ENCODE measurements at places on chromosomes 12 and 14. TPM values are rescaled to one million over a fixed set of nuclear protein-coding genes. Genes with fewer than 3 reads are reported as not detected.

DNA sequence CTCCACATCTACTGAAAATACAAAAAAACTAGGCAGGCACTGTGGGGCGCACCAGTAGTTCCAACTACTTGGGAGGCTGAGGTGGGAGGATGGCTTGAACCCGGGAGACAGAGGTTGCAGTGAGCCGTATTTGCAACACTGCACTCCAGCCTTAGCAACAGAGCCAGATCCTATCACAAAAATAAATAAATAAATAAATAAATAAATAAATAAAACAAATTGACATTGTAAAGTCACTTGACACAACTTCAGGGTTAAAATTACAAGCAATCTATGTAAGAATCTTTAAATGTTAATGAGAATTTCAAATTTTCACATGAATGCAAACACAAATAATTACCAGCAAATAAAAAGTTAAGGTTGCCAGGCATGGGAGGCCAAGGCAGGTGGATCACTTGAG, 11.1 kb downstream of the ATXN2 start:
- no peak overlapping the region for H3K27ac ChIP-seq
- no peak for DNase-seq
- no peak overlapping the region for H3K4me3 ChIP-seq
- H3K4me1 ChIP-seq: peaks cover 56% of the 10 kb centered on the region
- H3K36me3 ChIP-seq: no peaks in the 10 kb centered on the region

The LMNTD1 gene
- total RNA-seq: 1.9 TPM

DNA sequence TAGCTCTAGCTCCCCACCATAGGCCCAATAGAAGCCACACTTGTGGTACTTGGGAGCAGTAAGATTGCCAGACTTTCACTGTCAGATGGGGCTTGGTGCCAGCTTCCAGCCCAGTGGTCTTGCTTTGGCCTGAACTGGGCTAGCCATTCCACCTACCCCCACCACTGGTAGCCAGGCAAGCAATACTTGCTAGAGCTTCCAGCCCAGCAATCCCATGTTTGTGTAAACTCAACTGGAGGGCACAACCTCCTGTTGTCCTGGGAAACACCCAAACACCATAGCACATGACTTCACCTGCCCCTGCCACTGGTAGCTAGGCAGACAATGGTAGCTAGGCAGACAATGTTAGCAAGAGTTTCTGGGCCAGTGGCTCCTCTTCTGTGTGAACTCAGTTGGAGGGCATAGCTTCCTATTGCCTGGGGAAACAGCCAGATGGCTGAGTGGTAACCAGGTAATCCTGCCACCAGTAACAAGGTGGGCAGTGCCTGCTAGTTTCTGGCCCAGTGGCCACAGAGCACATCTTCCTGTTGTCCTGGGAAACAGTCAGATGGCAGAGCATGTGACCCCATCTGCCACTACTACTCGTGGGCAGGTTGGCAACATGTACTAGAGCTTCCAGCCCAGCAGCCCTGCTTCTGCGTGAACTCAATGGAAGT, 5.6 kb upstream of the OR6C76 start:
- H3K36me3 ChIP-seq: no peaks in the 10 kb centered on the region
- no peaks in the 10 kb centered on the region for H3K4me1 ChIP-seq
- no peak overlapping the region for H3K4me3 ChIP-seq
- no peak overlapping the region for H3K27ac ChIP-seq
- DNase-seq: no peak

The AQP6 gene
- total RNA-seq: 0.49 TPM

GRCh38 chr12:6667559-6668210, 4.8 kb upstream of the ING4 start:
- H3K27me3 ChIP-seq: no peaks in the 10 kb centered on the region
- H3K4me3 ChIP-seq: no peak overlapping the region
- peaks cover 55% of the 10 kb centered on the region for H3K36me3 ChIP-seq
- no peaks in the 10 kb centered on the region for H3K4me1 ChIP-seq
- no peak overlapping the region for H3K27ac ChIP-seq

GRCh38 chr14:102187568-102188001, 47.9 kb downstream of the WDR20 start:
- peak; percentile 39 for DNase-seq
- no peaks in the 10 kb centered on the region for H3K27me3 ChIP-seq
- H3K27ac ChIP-seq: peak overlapping the region; percentile 13
- H3K36me3 ChIP-seq: no peaks in the 10 kb centered on the region
- no peak overlapping the region for H3K4me3 ChIP-seq

The CLEC1B gene
- total RNA-seq: not detected

GRCh38 chr12:108000111-108000510, 129.0 kb upstream of the WSCD2 start:
- H3K27me3 ChIP-seq: peaks cover 9% of the 10 kb centered on the region
- H3K36me3 ChIP-seq: no peaks in the 10 kb centered on the region
- no peak for DNase-seq
- no peak overlapping the region for H3K4me3 ChIP-seq
- no peak overlapping the region for H3K27ac ChIP-seq

GRCh38 chr14:83257466-83258439, 1724.1 kb upstream of the SEL1L start:
- no peaks in the 10 kb centered on the region for H3K36me3 ChIP-seq
- DNase-seq: no peak
- H3K27ac ChIP-seq: no peak overlapping the region
- H3K4me1 ChIP-seq: no peaks in the 10 kb centered on the region
- no peak overlapping the region for H3K4me3 ChIP-seq

DNA sequence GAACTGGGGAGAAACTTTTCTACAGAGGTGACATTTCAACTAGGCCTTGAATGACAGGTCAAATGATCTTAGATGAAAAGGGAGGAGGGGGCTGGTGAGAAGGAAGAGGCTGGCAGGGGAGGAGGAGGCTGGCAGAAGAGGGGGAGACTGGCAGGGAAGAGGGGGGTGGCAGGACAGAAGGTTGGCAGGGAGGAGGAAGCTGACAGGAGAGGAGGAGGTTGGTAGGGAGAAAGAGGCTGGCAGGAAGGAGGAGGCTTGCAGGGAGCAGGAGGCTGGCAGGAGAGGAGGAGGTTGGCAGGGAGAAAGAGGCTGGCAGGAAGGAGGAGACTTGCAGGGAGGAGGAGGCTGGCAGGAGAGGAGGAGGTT, 63.4 kb upstream of the PPP4R3A start:
- no peaks in the 10 kb centered on the region for H3K27me3 ChIP-seq
- DNase-seq: no peak
- H3K4me1 ChIP-seq: peaks cover 8% of the 10 kb centered on the region
- H3K27ac ChIP-seq: no peak overlapping the region
- H3K36me3 ChIP-seq: no peaks in the 10 kb centered on the region

The GRIN2B gene
- total RNA-seq: 0.41 TPM

GRCh38 chr14:76261371-76261811, 109.7 kb downstream of the GPATCH2L start:
- H3K4me1 ChIP-seq: no peaks in the 10 kb centered on the region
- H3K36me3 ChIP-seq: no peaks in the 10 kb centered on the region
- DNase-seq: no peak
- H3K4me3 ChIP-seq: no peak overlapping the region

DNA sequence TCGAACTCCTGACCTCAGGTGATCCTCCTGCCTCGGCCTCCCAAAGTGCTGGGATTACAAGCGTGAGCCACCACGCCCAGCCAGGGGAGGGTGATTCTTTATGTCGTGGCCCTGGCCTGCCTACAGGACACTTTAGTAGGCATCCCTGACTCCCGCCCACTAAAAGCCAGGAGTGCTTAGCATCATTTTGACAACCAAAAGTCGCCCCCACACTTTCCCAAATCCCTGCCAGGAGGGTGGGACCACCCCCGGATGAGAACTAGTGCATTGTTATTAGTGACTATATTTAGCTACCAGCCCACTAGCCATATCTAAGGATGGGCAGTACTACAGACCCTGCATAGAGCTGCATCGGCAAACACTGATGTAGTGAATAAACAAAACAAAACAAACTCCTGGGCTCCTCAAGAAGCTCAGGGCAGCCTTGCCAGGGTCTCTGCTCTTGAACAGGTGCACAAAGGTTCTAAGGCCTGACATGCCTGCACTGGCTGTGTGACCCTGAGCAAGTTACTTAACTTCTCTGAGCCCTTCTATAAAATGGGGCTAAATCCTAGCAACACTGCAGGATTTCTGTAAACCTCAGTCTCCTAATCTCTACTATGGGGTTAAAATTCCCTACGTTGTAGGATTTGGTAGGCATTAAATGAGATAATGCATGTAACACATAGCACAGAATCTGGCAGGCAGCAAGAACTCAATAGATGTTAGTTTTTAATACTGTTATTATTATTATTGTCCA, 2.2 kb downstream of the CAMKK2 start:
- H3K27me3 ChIP-seq: no peaks in the 10 kb centered on the region
- peaks cover 30% of the 10 kb centered on the region for H3K4me1 ChIP-seq
- DNase-seq: no peak

DNA sequence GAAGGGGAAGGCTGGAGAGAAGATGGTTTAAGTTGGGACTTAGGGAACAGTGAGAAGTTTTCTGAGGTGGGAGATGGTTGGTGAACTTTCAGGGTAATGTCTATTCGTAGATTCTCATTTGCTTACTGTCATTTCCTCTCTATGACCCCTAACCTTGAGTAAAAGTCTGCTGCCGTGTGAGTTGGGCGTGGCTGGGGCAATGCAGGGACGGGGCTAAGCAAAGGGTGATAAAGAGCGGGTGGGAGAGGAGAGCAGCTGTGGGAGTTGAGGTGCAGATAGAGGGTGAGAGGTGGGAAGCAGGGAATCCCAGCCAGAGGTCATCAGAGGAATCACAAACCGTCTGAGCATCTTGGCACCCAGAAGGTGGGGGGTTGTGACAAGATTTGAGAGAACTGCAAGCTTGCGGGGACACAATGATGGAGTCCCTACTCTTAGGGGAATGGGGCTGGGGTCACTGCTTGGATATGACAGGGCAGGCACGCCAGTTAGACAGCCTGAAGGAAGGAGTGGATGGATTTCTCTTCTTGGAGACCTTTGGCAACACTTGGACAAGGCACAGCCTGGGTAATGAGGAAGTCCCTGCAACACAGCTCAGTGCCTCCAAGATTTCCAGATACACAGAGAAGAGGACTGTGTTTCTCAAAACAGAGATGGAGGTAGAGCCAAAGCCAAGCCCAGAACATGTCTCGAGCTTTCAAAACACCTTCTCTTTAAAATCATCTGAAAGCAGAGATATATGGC, 45.9 kb upstream of the CTDSP2 start:
- no peak overlapping the region for H3K4me3 ChIP-seq
- H3K4me1 ChIP-seq: peaks cover 4% of the 10 kb centered on the region
- H3K27ac ChIP-seq: peak overlapping the region; percentile 97
- no peaks in the 10 kb centered on the region for H3K36me3 ChIP-seq
- H3K27me3 ChIP-seq: no peaks in the 10 kb centered on the region

GRCh38 chr14:67917006-67917405, 97.4 kb downstream of the RAD51B start:
- no peaks in the 10 kb centered on the region for H3K27me3 ChIP-seq
- no peak overlapping the region for H3K4me3 ChIP-seq
- H3K4me1 ChIP-seq: peaks cover 12% of the 10 kb centered on the region
- no peak for DNase-seq

- no peaks in the 10 kb centered on the region for H3K27me3 ChIP-seq
- no peak overlapping the region for H3K27ac ChIP-seq
- H3K36me3 ChIP-seq: no peaks in the 10 kb centered on the region
- H3K4me3 ChIP-seq: no peak overlapping the region
- H3K4me1 ChIP-seq: no peaks in the 10 kb centered on the region
- no peak for DNase-seq
Measured at GRCh38 chr14:44180975-44181374, 326.1 kb downstream of the FSCB start.

DNA sequence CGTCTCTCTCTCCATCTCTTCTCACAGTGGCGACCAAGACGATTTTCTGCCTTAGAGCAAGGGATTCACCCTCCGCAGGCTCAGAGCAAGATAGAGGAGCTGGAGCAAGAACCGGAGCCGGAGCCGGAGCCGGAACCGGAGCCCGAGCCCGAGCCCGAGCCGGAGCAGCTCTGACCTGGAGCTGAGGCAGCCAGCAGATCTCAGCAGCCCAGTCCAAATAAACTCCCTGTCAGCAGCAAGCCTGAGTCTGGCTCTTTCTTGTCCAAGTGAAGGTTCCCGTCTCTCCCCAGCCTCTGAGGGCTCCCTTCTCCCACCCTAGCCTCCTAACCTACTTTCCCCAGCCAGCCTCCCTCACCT, 5.9 kb downstream of the LAG3 start:
- H3K4me1 ChIP-seq: peaks cover 32% of the 10 kb centered on the region
- H3K4me3 ChIP-seq: peak overlapping the region; percentile 12
- peak overlapping the region; percentile 84 for H3K27ac ChIP-seq
- peak; percentile 91 for DNase-seq
- no peaks in the 10 kb centered on the region for H3K36me3 ChIP-seq
- no peaks in the 10 kb centered on the region for H3K27me3 ChIP-seq

The CD163 gene
- total RNA-seq: 81.4 TPM

GRCh38 chr12:9940375-9940774, 8.2 kb upstream of the CLEC2A start:
- DNase-seq: no peak
- no peak overlapping the region for H3K27ac ChIP-seq
- no peak overlapping the region for H3K4me3 ChIP-seq

The CLEC4E gene
- total RNA-seq: 5.4 TPM

DNA sequence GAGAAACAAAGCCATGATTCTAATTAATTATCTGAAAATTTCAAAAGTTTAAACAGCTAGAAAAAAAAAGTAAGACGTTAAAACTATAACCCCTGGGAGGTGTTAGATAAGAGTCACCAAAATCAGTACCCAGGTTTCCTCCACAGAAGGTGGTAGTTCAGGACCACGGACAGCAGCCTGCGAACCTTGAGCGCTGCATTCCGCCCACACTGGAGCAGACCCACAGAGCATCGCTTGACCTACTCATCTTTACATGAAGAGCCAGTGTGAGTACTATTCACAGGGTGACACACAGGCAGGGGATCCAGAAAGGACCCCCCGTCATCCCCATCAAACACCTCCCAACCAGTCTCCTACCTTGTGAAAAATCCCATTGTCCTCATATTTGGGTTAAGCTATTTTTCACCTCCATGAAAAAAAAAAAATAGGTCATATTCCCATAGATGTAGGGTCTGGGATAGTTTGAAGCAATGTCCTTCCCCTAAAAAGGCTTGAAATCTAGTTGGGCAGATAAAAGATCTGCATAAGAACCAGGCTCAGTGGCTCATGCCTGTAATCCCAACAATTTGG, 8.8 kb upstream of the CHGA start:
- DNase-seq: no peak
- no peaks in the 10 kb centered on the region for H3K4me1 ChIP-seq
- H3K36me3 ChIP-seq: no peaks in the 10 kb centered on the region
- H3K27me3 ChIP-seq: no peaks in the 10 kb centered on the region

GRCh38 chr12:32532422-32532821, 133.1 kb downstream of the FGD4 start:
- DNase-seq: no peak
- no peak overlapping the region for H3K27ac ChIP-seq
- H3K4me3 ChIP-seq: no peak overlapping the region
- H3K4me1 ChIP-seq: no peaks in the 10 kb centered on the region
- no peaks in the 10 kb centered on the region for H3K36me3 ChIP-seq
- H3K27me3 ChIP-seq: no peaks in the 10 kb centered on the region

Data from sigmoid colon (tissue), 7 donors.